ENCODE measurements at places on chromosomes 1 and 21.

DNA sequence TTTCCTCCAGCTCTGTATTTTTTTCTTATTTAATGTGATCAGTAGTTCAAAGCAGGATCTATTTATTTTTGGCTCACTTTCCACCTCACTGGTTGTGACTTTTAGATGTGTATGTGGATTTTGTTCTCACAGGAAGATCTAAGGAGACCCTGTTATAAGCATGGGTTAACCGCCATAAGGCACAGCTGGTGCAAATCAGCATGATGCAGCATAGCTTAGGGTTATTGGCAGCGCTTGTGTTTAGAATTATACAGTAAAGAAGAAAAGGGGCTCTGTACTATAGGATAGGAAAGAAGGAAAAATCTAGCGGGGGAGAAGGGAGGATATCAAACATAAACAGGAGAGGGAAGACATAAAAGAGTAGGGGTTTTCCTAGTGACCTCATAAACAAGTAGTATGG is 26.9 kb upstream of the RGL1 start:
- DNase-seq = no peak

DNA sequence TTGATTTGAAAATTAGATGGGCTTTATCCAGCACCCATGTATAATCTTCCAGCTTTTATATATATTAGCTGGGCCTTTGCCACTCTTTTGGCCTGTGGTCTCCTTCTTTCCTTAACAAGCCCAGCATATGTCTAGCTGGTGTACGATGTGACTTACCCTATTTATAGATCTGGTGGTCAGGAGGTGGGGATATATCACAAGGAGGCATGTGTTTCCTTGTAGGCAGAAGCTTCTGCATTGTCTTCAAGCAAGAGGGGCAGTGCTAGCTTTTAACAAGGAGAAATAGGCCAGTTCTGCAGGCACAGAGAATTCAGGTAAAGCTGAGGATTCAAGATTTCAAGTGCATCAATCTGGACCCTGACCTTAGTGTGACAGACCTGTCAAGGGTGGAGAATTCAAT is 38.0 kb upstream of the DNASE2B start:
- DNase-seq = no peak

DNA sequence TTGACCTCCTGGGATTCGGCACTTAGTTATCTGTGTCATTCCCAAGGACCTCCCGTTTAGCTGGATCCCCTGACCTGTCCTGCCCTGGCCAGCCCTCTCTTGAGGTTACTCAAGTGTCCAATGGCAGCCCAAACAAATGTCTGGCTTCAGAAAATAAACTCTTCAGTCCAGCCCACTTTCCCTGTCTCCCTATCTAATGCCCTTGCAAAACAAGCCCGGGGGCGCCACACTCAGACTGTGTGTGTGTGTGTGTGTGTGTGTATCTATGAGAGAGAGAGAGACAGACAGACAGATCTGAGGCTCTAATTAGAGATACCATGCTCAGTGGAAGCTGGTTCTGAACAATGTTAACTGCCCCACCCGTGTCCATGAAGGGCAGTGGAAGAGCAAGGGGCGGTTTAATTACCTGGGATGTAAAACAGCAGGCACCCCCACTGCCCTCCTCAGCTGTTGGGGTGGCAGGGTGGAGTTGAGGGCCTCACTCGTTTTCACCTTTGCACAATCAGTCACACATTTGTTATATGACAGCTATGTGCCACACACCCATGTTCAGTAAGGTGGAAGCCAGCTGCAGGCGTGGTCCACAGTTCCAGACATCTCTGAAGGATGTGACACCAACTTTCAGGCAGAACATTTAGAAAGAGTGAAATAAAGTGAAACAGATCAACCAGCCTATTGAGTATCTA is 57.4 kb downstream of the B3GALT5 start:
- no peak for DNase-seq

- no peak for DNase-seq
These were observed 39.3 kb downstream of the MAGI3 start for GRCh38 chr1:113429461-113430153.

DNA sequence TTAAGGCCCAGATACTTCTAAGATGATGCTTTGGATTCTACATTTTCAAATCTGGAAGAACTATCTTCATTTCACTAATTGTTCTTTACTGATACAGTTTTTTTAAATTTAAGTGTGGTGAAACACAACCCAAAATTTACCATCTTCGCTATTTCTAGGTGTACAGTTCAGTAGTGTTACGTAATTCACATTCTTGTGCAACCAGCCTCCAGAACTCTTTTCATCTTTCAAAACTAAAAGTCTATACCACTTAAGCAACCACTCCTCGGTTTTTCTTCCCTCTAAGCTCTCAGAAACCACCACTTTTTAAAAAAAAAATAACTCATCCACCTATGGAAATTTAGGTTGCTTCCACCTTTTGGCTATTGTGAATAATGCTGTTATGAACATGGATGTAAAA is 220.7 kb downstream of the PDE4B start:
- DNase-seq = no peak

Data from activated CD8-positive, alpha-beta memory T cell treated with anti-CD3 and anti-CD28 coated beads for 1 hour (primary cell).